ENCODE measurements at places on chromosomes 12 and 14. TPM values are rescaled to one million over a fixed set of nuclear protein-coding genes. Genes with fewer than 3 reads are reported as not detected.

- peaks cover 13% of the 10 kb centered on the region for H3K27me3 ChIP-seq
- no peaks in the 10 kb centered on the region for H3K36me3 ChIP-seq
- no peak overlapping the region for H3K27ac ChIP-seq
- no peak overlapping the region for H3K4me3 ChIP-seq
- no peak for DNase-seq
Measured at GRCh38 chr12:125201940-125202339, 136.7 kb downstream of the AACS start.

DNA sequence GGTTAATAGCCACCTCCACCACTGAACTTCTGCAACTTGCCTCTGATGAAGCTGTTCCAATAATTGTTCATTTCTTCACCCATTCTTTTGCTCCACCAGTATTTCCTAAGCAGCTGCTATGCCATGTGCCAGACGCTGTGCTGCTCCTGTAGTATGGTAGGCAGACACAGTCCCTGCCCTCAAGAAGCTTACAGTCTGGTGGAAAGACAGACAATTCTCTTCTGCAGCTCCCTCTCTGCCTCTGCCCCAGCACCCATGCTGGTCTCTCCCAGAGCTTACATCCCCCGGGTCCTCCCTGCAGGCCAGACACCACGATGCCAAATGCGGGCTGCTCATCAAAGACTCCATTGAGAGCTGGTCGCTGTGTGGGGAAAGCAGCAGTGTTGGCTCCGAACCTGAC lies 111.6 kb upstream of the ESRRB start:
- no peak overlapping the region for H3K27ac ChIP-seq
- H3K4me1 ChIP-seq, result no peaks in the 10 kb centered on the region
- no peaks in the 10 kb centered on the region for H3K36me3 ChIP-seq

DNA sequence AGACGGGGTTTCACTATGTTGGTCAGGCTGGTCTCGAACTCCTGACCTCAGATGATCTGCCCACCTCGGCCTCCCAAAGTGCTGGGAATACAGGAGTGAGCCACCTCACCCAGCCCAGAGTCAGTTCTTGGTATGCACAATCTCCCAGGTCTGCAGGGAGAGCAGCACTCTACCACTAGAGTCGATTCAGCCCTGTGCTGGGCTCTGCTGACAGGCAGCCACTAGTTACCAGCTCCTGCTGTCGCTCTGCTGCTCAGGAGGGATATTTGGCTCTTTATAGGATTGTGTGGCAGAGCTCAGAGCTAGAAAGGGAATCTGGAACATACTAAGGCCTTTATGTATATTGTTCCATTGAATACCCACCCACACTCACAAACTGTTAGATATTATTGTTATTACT lies 44.3 kb downstream of the SPTB start:
- H3K27ac ChIP-seq, result no peak overlapping the region
- H3K4me3 ChIP-seq, result no peak overlapping the region

The LRP1-AS gene
- total RNA-seq, result 0.66 TPM

The C14orf132 gene
- 14.5 TPM for total RNA-seq
